NCI-H510A (cell line): ENCODE measurements at places on chromosomes 11 and 22.
A peak's percentile ranks its signal among the peaks of the same experiment; 100 is the strongest.

DNA sequence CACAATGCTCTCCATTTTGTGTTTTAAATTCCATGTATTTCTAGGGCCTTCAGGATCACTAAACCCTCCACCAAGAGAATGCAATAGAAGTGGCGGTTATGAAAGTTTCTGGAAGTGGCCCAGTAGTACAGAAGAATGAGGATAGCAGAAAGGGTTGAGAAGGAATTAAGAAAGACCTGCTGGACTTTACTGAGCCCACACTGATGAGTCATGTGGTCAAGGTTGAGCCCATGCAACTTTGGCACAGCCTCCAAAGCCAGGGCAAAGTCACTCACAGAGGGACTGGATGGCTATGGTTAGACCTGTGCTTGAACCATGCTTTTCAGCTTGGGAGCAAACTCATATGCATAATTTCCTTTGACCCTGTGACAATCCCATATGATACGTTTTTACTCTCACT lies 102.9 kb upstream of the PLET1 start:
- no peak for DNase-seq

GRCh38 chr11:7530013-7530640 lies 16.3 kb downstream of the PPFIBP2 start:
- DNase-seq, result no peak

DNA sequence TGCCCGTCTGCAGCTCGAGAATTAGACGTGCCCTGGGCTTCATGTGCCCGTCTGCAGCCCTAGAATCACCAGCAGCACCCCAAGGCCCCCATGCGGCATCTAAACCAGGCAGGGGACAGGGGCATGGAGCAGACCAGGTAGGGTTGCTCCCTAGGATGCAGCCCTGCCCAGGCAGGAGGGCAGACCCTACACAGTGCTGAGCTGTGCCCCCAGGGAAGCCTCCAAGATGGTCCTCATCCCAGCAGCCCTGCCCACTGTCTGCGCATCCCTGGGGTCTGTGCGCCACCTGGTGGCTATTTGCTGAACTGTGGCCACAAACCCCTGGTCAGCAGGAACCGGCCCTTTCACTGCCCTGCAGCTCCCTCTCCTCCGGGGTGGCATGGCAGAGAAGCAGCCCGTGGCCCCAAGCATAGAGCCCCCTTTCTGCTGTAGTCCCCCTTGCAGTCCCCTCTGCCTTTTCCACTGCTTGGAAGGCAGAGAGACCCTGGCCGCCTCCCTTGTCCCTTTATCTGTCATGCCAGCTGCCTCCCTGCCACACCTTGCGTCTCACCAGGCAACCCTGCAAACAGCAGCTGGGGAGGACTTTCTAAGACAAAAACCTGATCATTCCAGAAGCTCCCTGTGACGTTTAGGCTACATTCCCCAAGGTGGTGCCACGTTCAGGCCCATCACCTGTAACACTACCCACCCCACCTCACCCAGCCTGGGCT lies 86.6 kb downstream of the KCNQ1 start:
- DNase-seq, result no peak

GRCh38 chr22:20426259-20426615 lies 11.4 kb downstream of the SCARF2 start:
- DNase-seq, result no peak

- DNase-seq, result no peak
Measured at GRCh38 chr11:112025707-112026106, 499 bp downstream of the DLAT start.

- no peak for DNase-seq
Measured at GRCh38 chr22:49975543-49976389, 15.2 kb downstream of the PIM3 start.

GRCh38 chr11:11963842-11964773 lies 44.3 kb downstream of the DKK3 start:
- DNase-seq, result no peak

- no peak for DNase-seq
Measured at GRCh38 chr11:124895471-124895971, 2.1 kb downstream of the ROBO4 start.

- no peak for DNase-seq
Measured at GRCh38 chr11:125394296-125394695, 101.8 kb downstream of the FEZ1 start.

DNA sequence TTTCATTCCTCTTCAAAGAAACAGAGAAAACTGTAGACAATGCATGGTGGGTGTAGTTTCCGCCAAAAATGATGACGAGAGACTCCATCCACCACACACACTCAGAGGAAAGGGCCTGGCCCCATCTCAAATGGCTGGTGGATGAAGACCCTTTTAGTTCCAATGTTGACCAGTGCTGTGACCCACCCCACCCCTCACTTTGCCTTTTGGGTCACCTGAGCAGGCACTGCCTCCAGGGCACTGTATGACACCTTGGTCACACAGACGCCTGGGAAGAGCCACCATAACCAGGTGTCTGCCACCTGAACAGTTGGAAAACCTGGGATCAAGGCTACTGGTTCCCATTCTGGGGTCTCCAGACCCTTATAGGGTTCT lies 121.3 kb downstream of the MPPED1 start:
- DNase-seq, result no peak

GRCh38 chr11:130737866-130738431 lies 178.3 kb downstream of the SNX19 start:
- DNase-seq, result no peak

DNA sequence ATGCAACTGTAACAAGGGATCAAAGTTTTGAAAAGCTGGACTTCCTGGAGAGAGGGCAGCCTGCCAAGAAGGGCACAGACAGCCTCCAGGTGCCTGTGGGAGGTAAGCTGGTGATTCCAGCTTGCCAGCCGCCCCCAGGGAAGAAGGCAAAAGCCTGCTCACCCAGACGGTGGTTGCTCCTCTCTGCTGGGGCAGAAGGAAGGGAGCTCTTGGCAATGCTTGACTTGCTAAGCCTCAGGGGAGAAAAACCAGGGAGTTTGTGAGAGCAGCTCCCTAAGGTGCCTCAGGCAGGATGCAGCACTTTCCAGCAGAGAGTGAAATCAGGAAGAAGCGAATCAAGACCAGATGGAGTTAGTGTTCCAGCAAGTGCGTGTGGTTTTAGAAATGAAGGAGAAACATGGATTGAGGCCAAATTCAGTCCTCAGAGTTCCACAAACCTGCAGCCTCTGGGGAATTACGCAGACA lies 553.6 kb downstream of the BUD13 start:
- DNase-seq, result no peak

GRCh38 chr11:47856186-47856585 lies 8.0 kb upstream of the NUP160 start:
- DNase-seq, result no peak

DNA sequence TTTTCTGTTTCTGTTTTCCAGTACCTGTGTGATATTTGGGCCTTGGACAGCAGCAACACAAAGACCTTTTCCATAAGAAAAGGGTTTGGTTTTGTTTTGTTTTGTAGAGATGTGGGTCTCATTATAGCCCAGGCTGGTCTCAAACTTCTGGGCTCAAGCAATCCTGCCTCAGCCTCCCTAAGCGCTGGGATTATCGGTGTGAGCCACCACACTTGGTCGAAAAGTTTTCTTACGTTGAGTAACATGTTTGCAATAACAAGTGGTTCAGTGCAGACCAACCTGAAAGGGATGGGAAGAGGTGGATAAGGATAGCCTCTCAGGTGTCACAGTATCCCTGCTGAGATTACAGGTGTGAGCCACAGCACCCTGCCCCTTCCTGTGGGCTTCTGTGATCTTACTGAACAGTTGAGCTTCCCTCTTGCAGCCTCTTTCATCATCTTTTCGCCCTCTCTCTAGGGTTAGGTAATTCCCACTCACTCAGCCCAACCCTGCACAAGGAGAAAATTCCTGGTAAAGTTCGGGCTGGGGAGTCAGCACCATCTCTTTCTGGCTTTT lies 3.5 kb upstream of the MRPL48 start:
- DNase-seq, result peak; percentile 35

DNA sequence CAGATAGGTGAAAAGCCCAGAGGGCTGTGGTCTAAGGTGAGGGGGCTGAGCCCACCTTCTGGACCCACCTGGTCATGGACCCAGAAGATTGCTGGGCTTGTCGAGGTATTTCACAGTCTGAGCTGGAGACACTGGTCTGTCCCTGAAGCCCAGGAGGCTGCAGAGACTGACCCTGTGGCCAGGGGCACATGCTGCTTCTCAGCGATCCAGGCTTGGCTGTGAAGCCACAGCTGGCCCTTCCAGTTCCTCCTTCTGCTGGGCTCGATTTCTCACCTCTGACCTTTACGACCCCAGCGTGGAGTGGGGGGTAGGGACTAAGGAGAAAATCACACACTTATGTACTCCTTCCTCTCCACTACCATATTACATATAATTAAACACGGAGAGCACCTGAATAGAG lies 88.5 kb downstream of the NECTIN1 start:
- DNase-seq, result no peak

DNA sequence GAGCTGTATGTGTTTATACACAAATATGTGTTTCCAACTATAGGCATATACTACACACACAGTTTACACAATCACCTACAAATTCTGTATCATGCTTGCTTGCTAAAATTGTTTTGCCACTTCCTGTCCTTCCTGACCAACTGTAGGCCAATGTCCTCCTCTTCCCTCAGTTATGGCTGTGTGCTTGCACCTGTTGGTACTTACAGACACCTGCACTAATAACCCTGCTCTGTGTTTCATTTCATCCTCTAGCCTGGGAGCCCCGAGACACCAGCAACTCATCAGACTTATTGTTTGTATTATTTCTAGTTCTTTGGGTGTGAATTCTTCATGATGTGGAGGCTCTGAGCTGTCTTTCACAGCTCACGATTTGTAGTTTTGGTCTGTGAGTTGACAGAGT lies 1.8 kb upstream of the NCF4 start:
- no peak for DNase-seq

DNA sequence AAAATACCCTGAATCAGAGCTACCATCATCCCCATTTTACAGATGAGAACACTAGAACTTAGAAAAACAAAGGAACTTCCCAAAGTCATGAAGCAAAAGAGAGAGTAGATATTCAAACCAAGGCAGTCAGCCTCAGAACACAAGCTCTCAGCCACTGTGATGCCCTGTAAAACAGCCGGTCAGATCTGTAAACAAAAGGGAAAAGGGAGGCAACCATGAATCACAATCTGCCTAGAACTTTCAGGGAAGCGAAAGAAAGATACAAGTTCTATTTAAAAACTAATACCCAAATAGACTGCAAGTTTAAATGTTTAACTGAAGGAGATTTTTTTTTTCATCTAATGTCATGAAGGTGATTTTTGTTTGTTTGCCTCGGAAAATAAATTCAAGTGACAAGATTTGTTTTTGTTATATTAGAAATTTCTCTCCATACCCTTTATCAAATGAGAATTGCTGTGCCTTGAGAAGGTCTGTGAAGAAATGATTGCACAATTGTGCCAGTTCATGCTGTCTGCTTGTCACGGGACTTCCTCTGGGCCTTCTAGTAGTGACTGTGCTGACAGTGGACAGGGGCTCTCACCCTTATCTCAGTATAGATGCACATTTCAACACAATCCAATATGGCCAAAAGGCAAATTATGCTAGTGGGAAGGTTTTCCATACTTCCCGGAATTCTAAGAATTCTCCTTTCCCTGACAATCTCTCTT lies 11.7 kb downstream of the SAA1 start:
- no peak for DNase-seq

GRCh38 chr11:5553343-5553742 lies 5.0 kb upstream of the OR52H1 start:
- no peak for DNase-seq

DNA sequence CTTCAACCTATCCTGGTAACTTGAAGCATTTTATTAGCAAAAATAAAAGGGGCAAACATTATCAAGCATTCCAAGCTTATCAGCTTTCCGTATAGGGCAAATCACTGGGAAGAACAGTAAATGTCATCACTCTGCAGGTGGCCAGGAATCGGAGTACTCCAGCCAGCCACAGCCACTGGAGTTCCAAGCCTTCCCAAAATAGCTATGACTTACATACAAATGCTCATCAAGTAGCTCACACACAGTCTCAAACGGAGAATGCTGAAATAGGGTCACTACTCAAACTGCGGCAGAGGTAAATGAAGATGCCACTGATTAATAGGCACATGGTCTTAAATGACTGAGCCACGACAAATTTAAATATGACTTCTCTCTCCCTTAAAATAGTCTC lies 2.1 kb downstream of the USP28 start:
- no peak for DNase-seq

DNA sequence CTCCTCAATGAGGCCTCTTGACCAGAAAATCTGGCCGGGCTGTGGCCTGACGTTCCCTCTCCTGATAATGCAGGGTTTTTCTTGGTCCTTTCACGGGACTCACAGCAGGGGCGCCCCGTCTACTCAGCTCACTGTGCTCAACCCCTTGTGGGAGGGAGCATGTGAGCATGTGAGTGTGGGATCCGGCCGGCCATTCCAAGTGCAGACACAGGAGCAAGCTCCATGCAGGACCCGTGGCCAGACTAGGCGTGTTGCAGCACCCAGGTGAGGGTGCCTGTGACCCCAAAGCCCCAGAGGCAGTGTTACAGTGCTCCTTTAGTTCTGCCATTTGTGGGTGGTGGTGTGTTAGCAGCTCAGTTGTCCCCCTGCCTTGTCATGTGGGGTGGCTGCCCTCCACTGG lies 18.0 kb downstream of the DHCR7 start:
- DNase-seq, result no peak

DNA sequence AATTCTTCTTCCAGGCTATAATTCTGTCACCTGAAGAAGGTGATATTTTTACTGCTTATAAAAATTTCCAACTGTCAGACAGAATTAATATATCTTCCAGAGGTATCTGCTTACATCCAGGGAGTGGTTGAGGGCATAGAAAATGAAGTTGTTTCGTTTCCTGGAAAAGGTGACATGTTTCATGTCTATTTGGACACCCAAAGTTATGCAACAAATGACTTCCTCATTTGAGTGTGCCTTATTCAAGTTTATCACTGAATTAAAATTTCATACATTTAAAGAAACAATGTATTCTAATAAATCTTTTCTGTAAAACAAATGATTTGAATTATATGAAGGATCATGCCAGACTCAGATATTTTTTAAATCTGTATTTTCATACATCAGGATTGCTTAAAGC lies 8.5 kb upstream of the GRAMD1B start:
- DNase-seq, result no peak

GRCh38 chr22:24416095-24416494 lies 11.3 kb upstream of the ADORA2A start:
- DNase-seq, result no peak

GRCh38 chr11:43282607-43283440 lies 29.0 kb upstream of the API5 start:
- peak; percentile 4 for DNase-seq
